Bladder microvascular endothelial cell (primary cell): ENCODE measurements at places on chromosomes 3 and 15. TPM values are rescaled to one million over a fixed set of nuclear protein-coding genes. Genes with fewer than 3 reads are reported as not detected.

CTXND1 gene
- total RNA-seq = not detected in 2 replicates

CHL1 gene
- total RNA-seq = not detected in 2 replicates

PLCD1 gene
- 13.7 and 17.5 TPM in 2 replicates for total RNA-seq

KIF15 gene
- 7.9 and 11.8 TPM in 2 replicates for total RNA-seq

LYSMD2 gene
- total RNA-seq = 8.1 and 13.5 TPM in 2 replicates

KY gene
- not detected in 2 replicates for total RNA-seq

CRYGS gene
- total RNA-seq = 0.49 and 2.4 TPM in 2 replicates

TEX9 gene
- 0.49 and 0.63 TPM in 2 replicates for total RNA-seq
